GM12878 (cell line): ENCODE measurements at places on chromosomes 6 and 20. TPM values are rescaled to one million over a fixed set of nuclear protein-coding genes. Genes with fewer than 3 reads are reported as not detected.

PPP1R16B gene
- total RNA-seq, result 89.9 and 90.2 TPM in 2 replicates

HDGFL1 gene
- total RNA-seq, result 0.69 and 1.1 TPM in 2 replicates

AVP gene
- not detected in 2 replicates for total RNA-seq

SLC22A23 gene
- 2.4 and 3.0 TPM in 2 replicates for total RNA-seq

SSTR4 gene
- not detected in 2 replicates for total RNA-seq

PPP1R10 gene
- 75.1 and 78.7 TPM in 2 replicates for total RNA-seq

DEF6 gene
- 58.1 and 66.3 TPM in 2 replicates for total RNA-seq

C6orf15 gene
- total RNA-seq, result not detected in 2 replicates

CLPSL2 gene
- 1.2 and 1.3 TPM in 2 replicates for total RNA-seq

SPEF1 gene
- total RNA-seq, result not detected in 2 replicates

HM13 gene
- 106 and 123 TPM in 2 replicates for total RNA-seq

VSX1 gene
- total RNA-seq, result not detected in 2 replicates

MBOAT1 gene
- 18.2 and 19.3 TPM in 2 replicates for total RNA-seq

GRCh38 chr6:25454136-25454535, 175.0 kb downstream of the CARMIL1 start:
- no peak for DNase-seq

DNA sequence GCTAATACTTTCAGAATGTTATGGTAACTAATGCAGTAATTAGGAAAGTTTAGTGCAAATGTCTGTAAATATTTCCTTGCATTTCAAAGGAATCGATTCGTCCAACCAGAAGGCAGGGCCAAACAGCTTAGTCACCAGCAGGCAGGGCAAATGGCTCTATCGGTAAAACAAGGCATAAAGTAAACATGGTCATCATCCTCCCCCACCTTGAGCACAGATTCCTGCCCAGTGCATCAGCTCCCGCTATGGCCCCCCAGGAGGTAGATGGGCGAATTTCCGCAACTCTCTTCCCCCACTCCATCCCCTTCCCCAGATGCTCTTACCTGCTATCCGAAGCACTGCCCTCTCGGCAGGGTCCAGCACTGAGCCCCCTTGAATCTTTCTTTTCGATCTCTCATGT, 103.8 kb upstream of the BEND6 start:
- DNase-seq, result no peak

- DNase-seq, result no peak
Measured at GRCh38 chr6:36927691-36928546, 26.6 kb upstream of the PI16 start.

DNA sequence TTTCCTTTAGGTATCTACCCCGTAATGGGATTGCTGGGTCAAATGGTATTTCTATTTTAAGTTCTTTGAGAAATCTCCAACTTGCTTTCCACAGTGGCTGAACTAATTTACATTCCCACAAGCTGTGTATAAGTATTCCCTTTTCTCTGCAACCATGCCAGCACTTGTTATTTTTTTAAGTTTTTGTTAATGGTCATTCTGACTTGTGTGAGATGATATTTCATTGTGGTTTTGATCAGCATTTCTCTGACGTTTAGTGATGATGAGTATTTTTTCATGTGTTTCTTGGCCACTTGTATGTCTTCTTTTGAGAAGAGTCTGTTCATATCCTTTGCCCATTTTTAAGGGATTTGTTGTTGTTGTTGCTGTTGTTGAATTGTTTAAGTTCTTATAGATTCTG, 871.1 kb downstream of the KIF16B start:
- DNase-seq, result no peak

DNA sequence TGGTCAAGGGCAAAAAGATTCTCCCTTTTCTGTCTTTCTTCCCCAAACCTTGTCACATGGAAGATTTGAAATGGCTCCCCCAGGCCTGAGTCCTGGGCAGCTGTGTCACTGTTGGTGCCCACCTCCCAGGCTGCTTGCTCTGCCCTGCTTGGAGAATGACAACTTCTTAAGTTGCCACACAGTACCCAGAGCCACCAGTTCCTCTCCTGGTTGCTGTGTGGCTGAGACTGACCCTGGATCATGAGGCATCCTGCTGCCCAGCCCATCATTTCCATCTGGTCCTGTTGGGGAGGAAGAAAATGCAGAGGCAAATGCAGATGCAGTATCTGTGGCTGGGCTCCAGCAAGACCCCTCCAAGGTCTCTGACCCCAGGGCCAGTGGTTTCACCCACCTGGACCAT, 113.7 kb downstream of the PHACTR3 start:
- no peak for DNase-seq

DNA sequence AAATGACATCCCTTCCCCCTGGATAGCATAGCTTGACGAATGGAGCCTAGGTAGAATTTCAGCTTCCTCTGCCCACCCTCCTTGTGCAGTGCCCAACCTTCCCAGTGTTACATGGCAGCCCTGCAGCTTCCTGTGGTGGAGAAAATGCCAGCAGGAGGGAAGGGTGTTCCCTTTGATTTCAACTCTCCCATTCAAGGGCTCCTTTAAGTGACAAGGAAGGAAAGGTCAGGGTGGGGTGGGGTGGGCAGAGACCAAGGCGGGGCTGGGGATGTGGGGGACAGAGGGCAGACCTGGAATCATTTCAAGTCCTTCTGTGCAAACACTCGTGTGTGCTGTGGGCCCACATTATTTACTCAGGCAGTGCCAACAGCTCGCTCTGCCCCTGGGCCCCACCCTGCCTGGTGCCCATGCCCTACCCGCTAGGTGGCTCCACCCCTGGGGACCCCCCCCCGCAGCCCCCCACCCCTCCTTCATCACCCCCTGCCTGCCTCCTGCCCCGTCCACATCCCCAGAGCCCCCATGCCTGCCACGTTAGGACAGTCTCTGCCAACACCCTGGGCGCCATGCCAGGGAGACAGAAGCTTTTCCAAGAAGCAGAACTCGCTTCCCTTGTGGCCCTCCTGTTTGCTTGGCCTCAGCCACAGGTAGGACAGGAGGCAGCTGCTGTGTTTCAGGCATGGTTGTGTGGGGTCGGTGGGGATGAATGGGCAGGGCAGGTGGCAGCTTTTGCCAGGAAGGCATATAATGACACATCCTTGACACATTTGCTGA, 9.4 kb downstream of the SPDEF start:
- no peak for DNase-seq

GRCh38 chr20:8129211-8129976, 2.7 kb upstream of the PLCB1 start:
- no peak for DNase-seq

- no peak for DNase-seq
Measured at GRCh38 chr20:32235331-32236047, 27.8 kb downstream of the POFUT1 start.

GRCh38 chr6:19655744-19656143, 181.4 kb upstream of the ID4 start:
- DNase-seq, result no peak

GRCh38 chr6:11236076-11236750, 3.7 kb upstream of the NEDD9 start:
- peak; percentile 56 for DNase-seq

GRCh38 chr6:21281366-21281765, 312.2 kb upstream of the SOX4 start:
- DNase-seq, result no peak

- no peak for DNase-seq
Measured at GRCh38 chr6:108133594-108134179, 32.1 kb upstream of the NR2E1 start.

DNA sequence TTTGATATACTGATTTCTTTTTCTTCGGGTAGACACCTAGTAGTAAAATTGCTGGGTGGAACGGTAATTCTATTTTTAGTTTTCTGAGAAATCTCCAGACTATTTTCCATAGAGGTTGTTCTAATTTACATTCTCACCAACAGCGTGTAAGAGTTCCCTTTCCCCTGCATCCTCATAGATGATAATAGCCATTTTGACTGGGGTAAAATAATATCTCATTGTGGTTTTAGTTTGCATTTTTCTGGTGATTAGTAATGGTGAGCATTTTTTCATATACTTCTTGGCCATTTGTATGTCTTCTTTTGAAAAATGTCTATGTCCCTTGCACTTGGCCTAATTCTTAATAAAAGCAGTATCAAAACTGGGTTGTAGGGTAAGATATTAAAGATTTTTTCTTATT, 148.9 kb upstream of the SIM1 start:
- no peak for DNase-seq

- no peak for DNase-seq
Measured at GRCh38 chr6:164756142-164756541, 553.3 kb downstream of the C6orf118 start.

DNA sequence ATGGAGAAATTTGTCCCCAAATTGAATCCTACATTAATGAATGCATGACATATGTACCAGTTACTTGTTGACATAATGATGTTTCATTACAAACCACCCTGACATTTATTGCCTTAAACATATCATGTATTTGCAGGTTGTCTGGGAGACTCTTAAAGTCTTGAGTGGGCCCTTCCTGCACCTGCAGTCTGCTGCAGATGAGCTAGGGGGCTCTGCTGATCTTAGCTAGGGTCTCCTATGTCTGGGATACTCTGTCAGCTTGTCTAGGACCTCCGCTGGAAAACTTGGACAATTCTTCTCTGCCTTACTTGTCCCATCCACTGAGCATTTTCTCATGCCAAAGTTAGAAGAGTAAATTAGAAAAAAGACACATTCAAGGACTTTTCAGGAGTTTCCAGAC, 581.6 kb downstream of the HAO1 start:
- DNase-seq, result no peak

DNA sequence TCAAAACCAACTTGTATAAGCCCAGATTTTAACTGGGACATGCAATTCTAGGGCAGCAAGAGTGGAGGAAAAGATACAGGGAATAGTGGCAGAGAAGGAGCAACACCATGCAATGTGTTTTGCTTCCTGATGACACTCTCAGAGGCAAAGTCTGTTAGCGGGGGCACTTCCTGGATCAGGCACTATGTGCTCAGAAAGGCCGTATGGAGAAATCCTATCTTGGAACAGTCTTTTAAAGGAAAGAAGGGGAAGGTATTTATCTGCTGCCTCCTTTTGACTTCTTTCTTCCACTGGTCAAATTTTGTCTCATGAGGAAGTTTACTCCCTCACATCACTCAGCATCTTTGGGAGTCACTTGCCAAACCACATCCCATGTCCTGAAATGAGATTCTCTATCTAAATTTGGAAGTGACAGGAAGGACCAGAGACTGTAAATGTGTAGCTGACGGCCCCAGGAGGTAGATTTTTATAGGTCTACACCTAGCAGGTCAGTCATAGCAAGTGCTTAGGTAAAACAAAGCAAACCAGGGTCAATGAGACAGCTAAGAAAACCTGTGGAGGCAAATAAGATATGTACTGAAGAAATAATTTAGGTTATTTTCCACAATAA, 91.7 kb upstream of the ELOVL5 start:
- no peak for DNase-seq

GRCh38 chr6:1761477-1761877, 151.8 kb downstream of the FOXC1 start:
- no peak for DNase-seq

- DNase-seq, result no peak
Measured at GRCh38 chr20:3876676-3877075, 12.5 kb upstream of the PANK2 start.

GRCh38 chr6:44528716-44529115, 141.2 kb downstream of the CDC5L start:
- no peak for DNase-seq

DNA sequence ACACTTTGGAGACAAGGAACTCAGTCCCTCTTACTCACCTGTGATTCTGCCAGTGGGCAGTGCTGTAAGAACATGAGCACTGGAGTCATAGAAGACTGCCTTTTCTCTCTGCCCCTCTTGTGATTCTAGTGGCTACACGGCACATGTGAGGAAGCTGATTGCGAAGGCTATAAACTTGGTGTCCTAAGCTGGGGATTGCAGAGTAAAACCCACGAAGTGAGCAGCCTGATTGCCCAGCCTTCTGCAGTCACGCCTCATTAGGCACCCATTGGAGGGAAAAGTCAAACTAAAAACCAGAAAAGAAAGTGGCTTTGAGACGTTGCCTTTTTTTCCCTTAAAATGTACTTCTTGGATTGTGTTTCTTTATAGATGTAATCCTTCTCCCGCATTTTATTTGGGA, 748.4 kb upstream of the CHD6 start:
- DNase-seq, result no peak

DNA sequence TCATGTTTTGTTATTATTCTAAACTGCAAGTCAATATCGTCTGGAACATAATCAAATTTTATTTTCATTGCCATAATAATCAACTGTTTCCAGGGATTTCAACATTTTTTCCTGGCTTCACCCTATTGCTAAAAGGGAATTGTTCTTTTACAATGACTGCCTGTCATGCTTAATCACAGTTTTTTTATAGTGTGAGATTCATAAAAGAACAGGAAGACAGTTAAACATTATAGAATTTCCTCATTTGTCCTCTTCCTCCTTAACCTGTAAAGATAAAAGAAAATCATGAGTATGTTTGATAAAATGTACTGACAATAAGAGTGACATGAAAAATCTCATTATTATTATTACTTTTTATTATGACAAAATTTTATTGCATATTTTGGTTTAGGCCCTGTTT, 73.3 kb upstream of the CENPW start:
- no peak for DNase-seq

DNA sequence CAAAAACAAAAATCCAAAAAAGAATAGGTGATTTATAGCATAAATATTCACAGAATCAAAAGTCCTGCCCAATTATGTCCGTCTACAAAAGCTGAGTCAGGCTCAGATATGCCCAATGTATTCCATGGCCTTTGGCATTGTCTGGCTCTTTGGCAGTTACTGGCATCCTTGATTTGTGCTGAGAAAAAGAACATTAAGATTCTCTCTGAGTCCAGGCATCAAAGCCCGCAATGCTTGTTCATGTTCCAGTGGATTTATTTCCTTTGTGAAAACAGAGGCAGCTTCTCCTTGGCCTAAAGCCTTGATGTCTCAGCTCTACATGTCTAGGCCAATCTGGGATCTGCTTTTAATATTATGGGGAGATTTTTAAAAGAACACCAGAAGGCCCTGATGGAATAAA, 76.1 kb upstream of the SLC4A11 start:
- DNase-seq, result no peak

GRCh38 chr6:44289726-44290260, 19.5 kb downstream of the TMEM151B start:
- DNase-seq, result no peak

- DNase-seq, result no peak
Measured at GRCh38 chr6:150299873-150300485, 68.8 kb upstream of the IYD start.
